ENCODE measurements at places on chromosomes 3 and 15.

GRCh38 chr3:64411101-64411500 lies 185.8 kb upstream of the PRICKLE2 start:
- no peaks in the 10 kb centered on the region for H3K4me1 ChIP-seq
- no peaks in the 10 kb centered on the region for H3K27me3 ChIP-seq

GRCh38 chr3:14323401-14324223 lies 78.8 kb upstream of the SLC6A6 start:
- H3K27ac ChIP-seq = no peak overlapping the region
- H3K36me3 ChIP-seq = no peaks in the 10 kb centered on the region
- no peak for DNase-seq
- H3K4me1 ChIP-seq = no peaks in the 10 kb centered on the region
- no peaks in the 10 kb centered on the region for H3K27me3 ChIP-seq

- no peaks in the 10 kb centered on the region for H3K27me3 ChIP-seq
- DNase-seq = no peak
- no peak overlapping the region for H3K27ac ChIP-seq
- peaks cover 20% of the 10 kb centered on the region for H3K4me1 ChIP-seq
These were observed 16.2 kb downstream of the MB21D2 start for GRCh38 chr3:192901435-192901834.

DNA sequence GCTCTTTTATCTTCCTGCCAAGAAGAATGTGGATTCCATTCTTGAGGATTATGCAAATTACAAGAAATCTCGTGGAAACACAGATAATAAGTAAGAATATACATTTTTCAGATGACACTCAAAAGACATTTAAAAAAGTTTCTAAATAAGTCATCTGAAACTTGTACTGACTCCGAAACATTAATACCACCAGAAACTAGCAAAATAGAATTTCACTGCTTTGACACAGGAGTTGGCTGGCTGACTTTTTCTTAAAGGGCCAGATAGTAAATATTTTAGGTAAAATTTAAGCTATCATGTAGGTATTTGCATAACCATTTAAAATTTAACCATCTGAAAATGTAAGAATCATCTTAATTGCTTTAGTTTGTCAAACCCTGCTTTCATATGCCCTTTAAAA lies 20.8 kb downstream of the MORF4L1 start:
- H3K4me3 ChIP-seq = no peak overlapping the region
- no peaks in the 10 kb centered on the region for H3K27me3 ChIP-seq
- no peaks in the 10 kb centered on the region for H3K4me1 ChIP-seq

- no peaks in the 10 kb centered on the region for H3K36me3 ChIP-seq
- H3K27me3 ChIP-seq = no peaks in the 10 kb centered on the region
- no peak overlapping the region for H3K27ac ChIP-seq
- peaks cover 10% of the 10 kb centered on the region for H3K4me1 ChIP-seq
- no peak for DNase-seq
- H3K4me3 ChIP-seq = no peak overlapping the region
These were observed 2.3 kb downstream of the PEAK1 start for GRCh38 chr15:77417602-77418001.

GRCh38 chr15:59701880-59702279 lies 12.8 kb upstream of the BNIP2 start:
- H3K27ac ChIP-seq = no peak overlapping the region
- no peak for DNase-seq
- no peaks in the 10 kb centered on the region for H3K4me1 ChIP-seq

DNA sequence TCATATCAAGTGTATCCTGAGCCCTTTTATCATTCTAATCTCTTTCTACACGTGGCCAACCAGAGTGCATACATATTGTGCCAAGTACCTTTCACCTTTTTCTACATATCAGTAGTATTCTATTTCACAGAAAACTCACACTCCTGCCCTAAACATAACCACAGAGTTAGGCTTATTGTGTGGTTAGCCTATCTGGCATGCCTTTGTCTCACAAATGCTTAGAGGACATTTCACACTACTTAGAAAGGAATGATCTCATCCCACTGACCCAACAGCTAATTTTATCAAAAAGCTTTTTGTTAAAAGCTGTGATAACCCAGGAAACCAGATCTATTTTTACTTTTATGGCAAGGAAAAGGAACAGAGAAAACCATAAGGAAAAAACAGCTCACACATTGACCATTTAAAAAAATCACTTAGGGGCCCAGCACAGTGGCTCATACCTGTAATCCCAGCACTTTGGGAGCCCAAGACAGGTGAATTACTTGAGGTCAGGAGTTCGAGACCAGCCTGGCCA lies 17.8 kb upstream of the MAP4 start:
- DNase-seq = no peak
- H3K4me1 ChIP-seq = peaks cover 8% of the 10 kb centered on the region
- no peaks in the 10 kb centered on the region for H3K36me3 ChIP-seq
- H3K4me3 ChIP-seq = no peak overlapping the region

GRCh38 chr15:29556380-29556779 lies 265.9 kb downstream of the TJP1 start:
- no peak for DNase-seq
- no peak overlapping the region for H3K4me3 ChIP-seq
- H3K36me3 ChIP-seq = no peaks in the 10 kb centered on the region
- no peaks in the 10 kb centered on the region for H3K27me3 ChIP-seq

DNA sequence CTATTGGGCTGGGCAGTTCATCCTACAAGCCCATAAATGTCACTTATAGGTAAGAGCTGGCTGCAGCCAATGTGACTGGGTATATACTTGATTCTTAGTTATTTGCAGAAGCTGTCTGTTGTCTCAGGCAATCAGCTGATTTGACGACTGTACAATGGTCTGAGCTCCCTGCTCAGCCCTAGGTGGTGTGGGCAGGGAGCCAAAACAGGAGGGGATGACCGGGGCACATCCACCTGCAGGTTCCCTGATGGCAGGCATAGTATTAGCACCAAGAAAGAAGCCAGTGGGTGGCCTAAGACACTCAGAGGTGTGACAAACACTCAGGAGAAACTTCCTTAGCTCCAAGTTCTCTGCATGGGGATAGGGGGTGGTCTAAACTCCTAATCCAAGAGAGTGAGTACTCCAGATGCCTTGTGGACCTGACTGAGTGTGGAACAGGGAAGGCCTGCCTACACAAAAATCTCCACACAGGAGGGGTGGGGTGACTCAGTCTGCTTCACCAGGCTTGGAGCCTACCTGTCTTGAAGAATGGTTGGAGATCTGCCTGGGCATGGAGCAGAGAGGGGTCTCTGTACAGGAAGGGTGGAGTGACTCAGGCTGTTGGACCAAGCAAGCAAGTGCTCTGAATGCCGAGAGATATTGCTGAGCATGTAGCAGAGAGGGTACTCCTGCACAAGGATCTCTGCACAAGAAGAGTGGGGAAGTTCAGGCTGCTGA lies 690.4 kb upstream of the NAALADL2 start:
- no peaks in the 10 kb centered on the region for H3K27me3 ChIP-seq
- no peak overlapping the region for H3K4me3 ChIP-seq
- H3K36me3 ChIP-seq = no peaks in the 10 kb centered on the region
- no peak for DNase-seq

DNA sequence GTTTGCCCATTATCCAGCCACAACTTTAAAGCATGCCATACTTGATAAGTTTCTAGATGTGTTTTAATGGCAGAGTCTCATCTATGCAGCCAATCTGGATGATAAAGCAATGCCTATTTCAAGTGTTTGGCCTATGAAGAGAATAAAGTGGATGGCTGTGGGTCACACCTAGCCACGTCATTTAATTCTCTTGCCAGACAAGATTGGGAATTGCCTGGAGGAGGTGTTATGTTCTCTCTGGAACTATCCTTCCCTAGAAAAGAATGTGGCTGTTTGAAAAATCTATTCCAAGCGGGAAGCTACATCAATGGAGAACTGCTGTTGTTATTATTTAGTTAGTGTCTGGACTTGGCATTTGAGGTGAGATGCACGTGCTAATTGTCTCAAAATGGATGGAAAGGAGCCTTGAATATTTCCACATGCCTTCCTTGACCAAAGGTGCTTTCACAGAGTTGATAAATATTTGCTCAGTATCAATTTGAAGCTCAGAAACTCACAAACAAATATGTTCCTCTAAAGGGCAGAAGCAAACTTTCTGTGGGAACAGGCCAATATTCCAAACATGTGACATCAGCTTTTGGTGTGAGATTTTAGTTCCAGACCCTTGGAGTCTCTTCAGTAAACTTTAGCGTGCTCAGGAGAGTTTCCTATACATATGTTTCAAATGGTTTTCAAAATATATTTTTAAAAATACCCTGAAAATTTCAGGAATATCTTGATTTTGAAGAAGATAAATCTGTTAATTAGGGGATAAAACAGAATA lies 510.6 kb upstream of the SGO1 start:
- no peaks in the 10 kb centered on the region for H3K36me3 ChIP-seq
- no peak overlapping the region for H3K4me3 ChIP-seq
- DNase-seq = no peak
- H3K27ac ChIP-seq = no peak overlapping the region
- H3K27me3 ChIP-seq = no peaks in the 10 kb centered on the region
- H3K4me1 ChIP-seq = no peaks in the 10 kb centered on the region

DNA sequence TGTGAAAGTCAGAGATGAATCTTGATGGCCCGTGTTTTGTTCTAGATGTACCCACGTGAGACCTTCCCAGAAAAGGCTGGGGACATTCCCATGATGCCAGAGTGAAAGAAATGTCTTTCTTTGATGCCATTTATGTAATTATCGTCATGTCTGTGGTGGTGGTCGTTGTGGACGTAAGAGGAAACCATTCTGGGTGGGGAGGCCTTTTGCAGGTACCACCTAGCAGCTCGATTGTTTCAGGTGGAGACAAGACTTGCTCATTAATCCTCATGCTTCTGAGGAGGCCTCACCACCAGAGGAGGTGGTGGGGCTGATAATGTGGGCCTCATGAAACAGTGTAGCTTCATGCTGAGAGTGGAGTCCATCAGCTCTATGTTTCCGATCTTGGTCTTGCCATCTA lies 58.1 kb upstream of the USP3 start:
- H3K27me3 ChIP-seq = no peaks in the 10 kb centered on the region
- H3K36me3 ChIP-seq = no peaks in the 10 kb centered on the region
- no peak for DNase-seq
- H3K4me1 ChIP-seq = peaks cover 15% of the 10 kb centered on the region

DNA sequence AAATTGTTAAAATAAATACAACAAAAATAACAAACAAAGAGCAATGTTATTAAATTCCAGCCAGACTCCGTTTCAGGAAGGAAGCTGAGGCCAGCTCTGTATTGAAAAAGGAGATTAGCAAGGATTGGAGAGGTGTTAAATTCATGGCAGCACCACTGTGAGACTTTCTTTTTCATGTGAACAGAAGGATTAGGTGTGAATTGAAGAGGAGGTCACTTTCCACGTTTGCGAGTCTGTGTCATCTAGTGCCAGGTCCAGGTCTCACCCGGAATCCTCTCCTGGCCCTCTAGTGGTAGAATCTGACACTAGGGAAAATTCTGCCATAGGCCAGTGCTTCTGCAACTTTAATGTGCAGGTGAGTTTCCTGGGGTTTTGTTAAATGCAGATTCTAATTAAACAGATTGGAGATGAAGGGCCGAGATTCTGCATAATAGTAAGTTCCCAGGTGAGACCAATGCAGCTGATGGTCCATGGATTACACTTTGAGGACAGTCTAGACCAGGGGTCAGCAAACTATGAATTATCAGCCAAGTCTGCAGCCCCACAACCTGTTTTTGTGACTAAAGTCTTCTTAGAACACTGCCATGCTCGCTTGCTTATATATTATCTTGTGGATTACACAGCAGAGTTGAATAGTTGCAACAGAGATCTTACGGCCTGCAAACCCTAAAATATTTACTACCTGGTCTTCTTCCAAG lies 9.2 kb upstream of the SLC6A1 start:
- no peaks in the 10 kb centered on the region for H3K27me3 ChIP-seq
- no peak for DNase-seq
- no peak overlapping the region for H3K27ac ChIP-seq
- no peak overlapping the region for H3K4me3 ChIP-seq
- no peaks in the 10 kb centered on the region for H3K4me1 ChIP-seq

GRCh38 chr15:49857496-49858475 lies 236.9 kb downstream of the DTWD1 start:
- no peak for DNase-seq
- no peaks in the 10 kb centered on the region for H3K27me3 ChIP-seq
- no peaks in the 10 kb centered on the region for H3K4me1 ChIP-seq
- no peak overlapping the region for H3K4me3 ChIP-seq

- H3K27ac ChIP-seq = no peak within 1 kb of the TSS
- H3K36me3 ChIP-seq = no peaks in the 10 kb centered on the region
These were observed at the start of gene AGBL1 for GRCh38 chr15:86079508-86080266. Gene AGBL1 (plus strand): TSS chr15:86079871.

DNA sequence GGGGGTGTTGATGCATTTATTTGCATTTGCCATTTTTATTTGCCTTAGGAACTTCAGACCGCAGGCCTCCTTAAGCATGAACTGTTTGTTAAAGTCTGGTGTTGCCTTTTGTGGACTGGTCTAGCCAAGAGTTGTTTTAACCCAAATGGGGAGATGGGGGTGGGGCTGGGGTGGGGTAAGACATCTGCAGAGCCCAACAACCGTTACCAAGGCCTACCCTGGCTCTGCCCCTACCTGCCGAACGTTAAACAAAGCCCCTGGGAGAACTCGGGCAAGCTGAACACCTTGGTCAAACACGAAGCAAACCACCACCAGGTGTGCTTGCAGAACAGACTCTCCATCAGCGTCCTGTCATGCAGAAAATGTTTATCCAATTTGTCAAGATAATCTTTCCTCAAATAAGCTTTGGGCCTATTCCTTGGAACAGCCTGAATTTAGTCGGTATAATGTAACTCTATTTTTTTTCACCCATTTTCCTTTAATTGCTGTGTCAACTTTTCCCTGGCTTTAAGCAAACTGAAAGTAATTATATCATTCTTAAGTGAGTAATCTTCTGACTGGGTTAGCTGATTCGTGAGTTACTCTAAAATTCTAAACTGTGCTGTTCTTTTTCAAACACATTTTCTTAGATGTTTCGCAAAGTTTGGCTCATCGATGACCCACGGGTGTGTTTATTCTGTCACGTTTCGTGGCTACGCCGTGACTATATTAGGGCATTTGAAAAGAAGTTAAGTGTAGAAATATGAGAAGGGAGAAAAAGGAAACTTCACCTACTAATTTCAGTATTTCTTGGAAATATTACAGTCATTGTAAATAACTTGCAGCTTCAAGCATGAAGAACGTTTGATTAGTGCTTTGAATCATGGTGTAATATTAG lies 127.6 kb downstream of the SOX2 start:
- no peaks in the 10 kb centered on the region for H3K36me3 ChIP-seq
- no peak overlapping the region for H3K4me3 ChIP-seq
- no peaks in the 10 kb centered on the region for H3K4me1 ChIP-seq
- H3K27ac ChIP-seq = no peak overlapping the region
- no peaks in the 10 kb centered on the region for H3K27me3 ChIP-seq

GRCh38 chr15:52115598-52116427 lies 3.2 kb upstream of the BCL2L10 start:
- H3K27ac ChIP-seq = no peak overlapping the region
- peaks cover 8% of the 10 kb centered on the region for H3K27me3 ChIP-seq
- no peak for DNase-seq
- peaks cover 4% of the 10 kb centered on the region for H3K4me1 ChIP-seq

DNA sequence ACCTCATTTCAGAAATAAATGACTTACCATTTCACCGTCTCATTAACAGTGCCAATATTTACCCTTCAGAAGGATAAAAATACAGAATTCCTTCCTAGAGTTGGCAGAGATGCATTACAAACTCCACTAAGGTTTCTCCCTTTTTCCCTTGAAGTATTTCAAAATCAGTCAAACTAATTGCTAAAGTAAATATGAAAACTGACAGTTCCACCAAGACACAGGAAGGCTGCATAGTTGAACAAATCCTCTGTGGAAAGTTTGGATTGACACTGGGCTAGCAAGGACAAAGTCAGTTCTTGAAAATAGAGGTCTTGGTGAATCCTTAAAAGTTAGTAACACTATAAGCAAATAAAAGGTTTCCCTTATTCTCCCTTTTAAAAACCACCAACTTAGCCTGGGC lies 34.5 kb downstream of the DCP1A start:
- no peak for DNase-seq
- no peaks in the 10 kb centered on the region for H3K27me3 ChIP-seq
- no peaks in the 10 kb centered on the region for H3K4me1 ChIP-seq
- no peak overlapping the region for H3K4me3 ChIP-seq
- no peak overlapping the region for H3K27ac ChIP-seq

Measured in CD8-positive, alpha-beta memory T cell (primary cell).